ENCODE measurements at places on chromosomes 3 and 15.

GRCh38 chr3:70947579-70947978 is 635.1 kb upstream of the MDFIC2 start:
- no peak for DNase-seq

DNA sequence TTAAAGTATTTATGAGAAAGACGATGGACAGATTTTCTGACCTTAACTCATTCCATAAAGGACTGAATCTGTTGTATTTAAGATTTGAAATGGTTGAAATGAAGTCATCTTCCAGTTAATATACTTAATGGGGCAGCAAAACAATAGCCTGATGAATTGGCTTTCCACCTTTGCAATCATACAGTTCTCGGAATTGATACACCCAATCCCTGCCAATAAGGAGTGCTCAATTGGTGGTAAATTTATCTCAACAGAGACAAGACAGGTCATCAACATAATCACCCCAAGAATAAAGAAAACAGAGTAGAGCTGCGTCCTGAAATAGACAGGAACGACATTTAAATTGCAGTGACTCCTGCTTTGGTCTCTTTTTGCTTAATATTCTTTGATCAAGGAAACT is 11.2 kb downstream of the ANXA2 start:
- no peak for DNase-seq

GRCh38 chr3:119227070-119227850 is 13.4 kb downstream of the B4GALT4 start:
- no peak for DNase-seq

DNA sequence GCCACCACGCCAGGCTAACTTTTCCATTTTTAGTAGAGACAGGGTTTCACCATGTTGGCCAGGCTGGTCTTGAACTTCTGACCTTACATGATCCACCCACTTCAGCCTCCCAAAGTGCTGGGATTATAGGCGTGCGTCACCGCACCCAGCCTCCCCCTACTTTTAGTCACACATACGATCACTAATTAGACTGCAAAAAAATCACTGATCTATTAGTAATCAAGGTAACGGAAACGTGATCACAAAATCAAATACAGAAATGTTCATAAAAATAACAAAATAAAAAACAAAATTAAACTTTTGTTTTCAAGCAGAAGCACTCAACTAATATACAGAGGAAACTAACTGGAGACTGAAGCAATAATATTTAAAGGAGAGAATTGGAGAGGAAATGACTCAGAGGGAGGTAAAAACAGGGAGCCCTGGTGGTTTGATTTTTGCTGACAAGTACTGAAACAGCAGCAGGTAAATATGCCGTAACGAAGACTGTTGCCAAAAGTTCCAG is 4.6 kb downstream of the WDR53 start:
- DNase-seq, result peak; percentile 27

DNA sequence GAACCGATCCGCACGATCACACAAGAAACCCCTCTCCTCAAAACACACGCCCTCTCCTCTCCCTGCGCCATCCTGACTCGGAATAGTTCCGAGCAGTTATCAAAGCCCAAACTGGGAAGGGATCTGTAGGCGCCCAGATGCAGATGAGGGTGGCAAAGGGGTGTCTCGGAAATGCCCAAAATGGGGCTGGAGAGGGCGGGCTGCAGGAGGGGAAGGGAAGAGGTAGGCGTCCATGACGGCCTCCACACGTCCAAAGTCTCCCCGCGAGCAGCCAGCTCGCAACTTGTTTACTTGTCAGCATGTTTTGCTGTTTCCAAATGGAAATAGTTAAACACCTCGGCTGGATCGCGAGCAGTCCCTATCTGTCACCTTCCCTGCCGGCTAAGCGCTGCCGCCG is 1.5 kb downstream of the NTRK3 start:
- DNase-seq, result peak; percentile 18

DNA sequence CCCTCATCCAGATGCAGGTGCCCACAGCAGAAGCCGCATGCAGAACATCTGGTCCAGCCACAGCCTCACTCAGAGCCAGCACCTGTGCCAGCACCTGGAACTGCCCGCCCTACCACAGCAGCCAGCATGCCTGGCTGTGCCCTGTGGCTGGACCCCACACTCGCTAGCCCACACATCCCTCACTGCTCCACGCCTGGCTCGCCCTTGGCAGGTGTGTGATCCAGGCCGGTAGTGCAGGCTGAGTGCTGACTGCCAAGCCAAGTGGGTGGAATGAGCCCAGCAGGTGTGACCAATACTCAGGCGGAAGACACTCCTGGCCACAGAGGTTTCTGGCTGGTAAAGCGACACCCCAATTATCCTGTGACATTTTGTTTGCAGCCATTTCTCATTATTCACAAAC is 162.4 kb upstream of the ROBO1 start:
- no peak for DNase-seq

DNA sequence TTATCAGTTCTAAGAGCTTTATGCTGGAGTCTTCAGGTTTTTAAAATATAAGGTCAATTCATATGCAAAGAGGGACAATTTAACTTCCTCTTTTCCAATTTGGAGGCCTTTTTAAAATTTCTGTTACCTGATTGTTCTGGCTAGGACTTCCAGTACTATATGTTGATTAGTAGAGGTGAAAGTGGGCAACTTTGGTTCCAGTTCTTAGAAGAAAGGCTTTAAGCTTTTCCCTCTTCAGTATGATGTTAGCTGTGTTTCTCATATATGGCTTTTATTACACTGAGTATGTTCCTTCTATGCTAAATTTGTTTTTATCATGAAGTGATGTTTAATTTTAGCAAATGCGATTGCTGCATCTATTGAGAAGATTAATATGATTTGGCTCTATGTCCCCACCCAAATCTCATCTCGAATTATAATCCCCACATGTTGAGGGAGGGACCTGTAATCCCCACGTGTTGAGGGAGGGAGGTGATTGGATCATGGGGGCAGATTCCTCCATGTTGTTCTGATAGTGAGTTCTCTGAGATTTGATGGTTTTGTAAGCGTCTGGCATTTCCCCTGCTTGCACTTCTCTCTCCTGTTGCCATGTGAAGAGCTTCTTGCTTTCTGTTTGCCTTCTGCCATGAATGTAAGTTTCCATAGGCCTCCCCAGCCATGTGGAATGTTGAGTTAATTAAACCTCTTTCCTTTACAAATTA is 33.8 kb downstream of the FAIM start:
- DNase-seq, result no peak

DNA sequence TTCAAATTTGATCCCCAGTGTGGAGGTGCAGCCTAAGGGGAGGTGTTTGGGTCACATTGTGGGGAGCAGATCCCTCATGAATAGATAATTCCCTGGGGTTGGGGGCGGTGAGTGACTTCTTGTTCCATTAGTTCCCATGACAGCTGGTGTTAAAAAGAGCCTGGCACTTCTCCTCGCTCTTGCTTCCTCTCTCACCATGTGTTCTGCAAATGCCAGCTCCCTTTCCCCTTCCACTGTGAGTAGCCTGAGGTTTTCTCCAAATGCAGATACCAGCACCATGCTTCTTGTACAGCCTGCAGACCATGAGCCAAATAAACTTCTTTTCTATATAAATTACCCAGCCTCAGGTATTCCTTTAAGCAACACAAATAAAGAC is 23.1 kb downstream of the RIOX2 start:
- DNase-seq, result no peak

All from stimulated activated CD4-positive, alpha-beta T cell treated with anti-CD3 and anti-CD28 coated beads, Interleukin-15, amount 100 ng/mL, for 24 hours (primary cell).